ENCODE measurements at places on chromosomes 7 and 10.
A peak's percentile ranks its signal among the peaks of the same experiment; 100 is the strongest.

DNA sequence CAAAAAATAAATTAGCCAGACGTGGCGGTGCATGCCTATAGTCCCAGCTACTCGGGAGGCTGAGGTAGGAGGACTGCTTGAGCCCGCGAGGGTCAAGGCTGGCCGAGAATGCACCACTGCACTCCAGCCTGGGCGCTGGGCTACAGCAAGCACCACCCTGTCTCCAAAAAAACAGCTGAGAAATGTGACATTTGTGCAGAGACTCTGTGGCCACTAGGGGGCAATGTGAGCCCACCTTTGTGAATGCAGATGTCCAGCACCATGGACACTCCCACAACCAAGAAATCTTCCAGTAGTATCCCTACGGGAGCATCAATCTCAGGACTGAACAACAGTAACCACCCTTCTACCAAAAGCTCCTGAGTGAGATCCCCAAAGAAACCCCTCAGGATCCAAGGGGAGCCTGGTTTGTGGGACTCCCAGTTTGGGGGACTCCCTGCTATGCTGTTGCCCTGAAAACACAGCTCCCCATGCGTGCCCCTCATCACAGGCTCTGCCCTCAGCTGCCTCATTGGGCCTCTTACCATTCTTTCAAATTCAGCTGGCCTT is 6.2 kb upstream of the AHCYL2 start:
- DNase-seq: peak; percentile 96

DNA sequence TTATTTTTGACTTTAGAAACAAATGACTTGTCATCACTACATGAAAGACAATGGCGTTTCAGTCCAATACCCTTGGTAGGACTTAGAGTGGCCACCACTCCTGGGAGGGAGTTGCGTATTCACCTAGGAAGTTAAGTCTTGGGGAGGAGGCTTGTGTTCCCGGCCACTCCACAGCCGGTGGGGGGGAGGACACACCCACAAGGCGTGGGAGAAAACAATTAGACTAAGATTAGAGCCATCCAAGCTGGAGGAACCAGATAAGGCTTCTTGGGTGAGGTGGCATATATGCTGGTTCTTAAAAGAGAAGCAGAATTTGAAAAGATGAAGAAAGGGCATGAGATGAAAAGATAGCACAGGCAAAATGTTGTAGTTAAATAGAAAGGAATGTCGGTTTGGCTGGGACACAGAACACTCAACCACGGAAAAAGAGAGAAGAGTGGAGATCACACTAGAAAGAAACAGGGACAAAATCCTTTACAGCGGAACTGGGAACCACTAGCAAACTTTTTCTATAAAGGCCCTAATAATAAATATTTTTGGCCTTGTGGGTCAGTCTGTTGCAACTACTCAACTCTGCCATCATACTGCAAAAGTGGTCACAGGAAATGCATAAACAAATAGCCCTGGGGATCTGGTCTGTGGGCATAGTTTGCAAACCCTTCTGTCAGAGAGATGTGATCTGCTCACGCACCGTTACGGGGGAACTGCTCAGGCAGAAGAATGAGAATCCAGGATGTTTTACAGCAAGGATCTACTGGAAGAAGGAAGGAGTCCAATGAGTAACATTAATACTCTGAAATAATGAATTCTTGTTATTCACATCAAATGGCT is 651.8 kb downstream of the PARD3 start:
- no peak for DNase-seq

DNA sequence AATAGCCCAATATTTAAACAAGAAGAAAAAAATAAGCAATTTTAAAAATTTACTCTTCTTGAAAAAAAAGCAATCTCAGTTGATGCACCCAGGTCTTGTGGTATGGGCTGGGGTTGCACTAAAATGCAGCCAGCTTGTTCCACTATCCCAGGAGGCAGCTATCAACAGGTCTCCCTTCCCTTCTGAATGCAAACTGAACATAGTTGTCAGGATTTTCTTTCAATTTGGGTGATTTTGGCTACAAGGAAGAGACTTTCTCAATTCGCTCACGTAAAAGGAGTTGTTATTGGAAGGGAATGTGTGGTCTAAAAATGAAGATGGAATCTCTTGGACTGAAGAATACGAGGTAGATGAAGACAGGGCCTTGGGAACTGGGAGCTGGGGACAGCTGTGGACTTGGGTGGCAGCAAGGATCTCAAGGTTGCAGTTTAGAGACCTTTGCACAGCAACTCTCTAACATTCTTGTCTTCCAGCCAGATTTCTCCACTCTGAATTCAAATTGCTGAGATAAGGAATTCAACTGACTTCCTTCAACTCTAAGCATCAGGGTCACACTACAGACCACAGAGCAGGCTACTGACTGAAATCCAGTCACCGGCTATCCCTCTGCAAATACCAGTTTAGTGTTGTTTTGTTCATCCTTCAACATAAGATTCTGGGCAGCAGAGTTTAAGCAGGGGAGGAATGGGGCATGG is 3.1 kb upstream of the TMEM26 start:
- peak; percentile 22 for DNase-seq

DNA sequence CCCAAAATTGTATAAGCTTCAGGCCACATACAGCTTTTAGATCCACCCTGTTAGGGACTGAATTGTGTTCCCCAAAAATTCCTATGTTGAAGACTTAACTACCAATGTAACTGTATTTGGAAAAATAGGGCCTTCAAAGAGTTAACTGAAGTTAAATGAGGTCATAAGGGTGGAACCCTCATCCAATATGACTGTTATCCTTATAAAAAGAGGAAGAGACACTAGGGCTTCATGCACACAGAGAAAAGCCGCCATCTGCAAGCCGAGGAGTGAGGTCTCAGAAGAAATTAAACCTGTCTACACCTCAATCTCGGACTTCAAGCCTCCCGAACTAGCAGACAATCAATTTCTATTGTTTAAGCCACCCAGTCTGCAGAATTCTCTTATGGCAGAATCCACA is 317.9 kb upstream of the NFE2L3 start:
- DNase-seq: no peak

DNA sequence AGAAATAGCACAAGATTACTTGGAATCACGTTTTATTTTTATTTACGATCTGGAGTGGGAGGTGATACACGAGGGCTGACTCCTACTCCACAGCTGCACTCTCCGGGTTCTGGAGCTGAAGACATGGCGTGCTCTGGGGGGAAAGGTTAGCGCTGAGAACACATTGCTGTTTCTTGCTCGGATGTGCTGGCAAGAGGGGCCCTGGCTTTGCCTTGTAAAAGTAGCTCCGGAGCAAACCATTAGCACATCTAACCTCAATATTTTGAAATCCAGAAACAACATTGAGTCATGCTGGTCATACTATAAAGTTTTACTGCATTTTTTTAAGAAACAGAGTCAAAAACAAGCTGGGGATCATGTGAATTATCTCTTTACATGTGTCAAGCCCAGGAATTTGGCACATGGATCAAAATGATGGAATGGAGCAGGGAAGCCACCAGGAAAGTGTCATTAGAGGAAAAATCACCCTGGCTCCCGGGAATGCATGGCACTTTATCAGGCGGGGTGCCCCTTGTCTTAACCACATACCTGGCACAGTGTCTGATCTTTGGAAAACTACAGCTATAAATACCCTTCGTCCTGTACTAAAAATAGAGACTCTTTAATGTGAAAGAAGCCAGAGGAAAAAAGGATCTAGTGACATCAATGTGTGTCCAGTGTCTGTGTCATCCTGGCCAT is 31.6 kb upstream of the LYZL1 start:
- peak; percentile 44 for DNase-seq

DNA sequence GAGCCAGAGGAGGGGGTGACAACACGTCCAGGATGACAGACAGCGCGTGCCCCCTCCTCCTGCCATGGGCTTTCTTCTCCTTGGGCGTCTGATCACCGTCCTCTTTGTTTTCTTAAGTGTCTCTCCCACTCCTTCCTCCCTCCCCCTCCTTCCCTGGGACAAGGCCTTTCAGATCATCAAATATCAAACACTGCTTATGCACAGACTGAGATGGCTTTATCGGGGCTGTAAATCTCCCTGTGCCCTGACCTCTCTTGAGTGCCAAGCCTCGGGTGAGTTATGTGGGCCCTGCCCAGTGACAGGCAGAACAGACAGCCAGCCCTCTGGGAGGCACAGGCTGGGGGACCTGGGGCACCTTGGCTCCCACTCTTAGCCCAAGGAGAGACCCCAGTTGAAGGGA is 116.4 kb downstream of the C10orf105 start:
- DNase-seq: peak; percentile 70

DNA sequence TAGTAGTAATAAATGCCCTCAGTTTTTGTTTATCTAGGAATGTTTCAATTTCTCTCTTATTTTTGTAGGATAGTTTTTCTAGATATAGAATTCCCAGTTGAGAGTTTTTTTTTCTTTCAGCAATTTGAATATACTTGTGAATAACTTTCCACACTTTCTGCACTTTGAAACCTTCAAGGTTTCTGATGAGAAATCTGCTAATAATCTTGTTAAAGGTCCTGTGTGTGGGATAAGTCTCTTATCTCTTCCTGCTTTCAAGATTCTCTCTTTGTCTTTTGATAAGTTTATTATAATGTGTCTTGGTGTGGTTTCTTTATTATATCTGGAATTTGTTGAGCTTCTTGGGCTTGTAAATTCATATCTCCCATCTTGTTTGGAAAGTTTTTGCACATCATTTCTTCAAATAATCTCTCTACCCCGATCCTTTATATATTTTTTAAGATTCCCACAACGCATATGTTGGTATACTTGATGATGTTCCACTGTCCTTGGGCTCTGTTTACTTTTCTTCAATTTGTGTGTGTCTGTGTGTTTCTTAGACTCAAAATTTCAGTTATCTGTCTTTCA is 103.5 kb downstream of the MKX start:
- DNase-seq: no peak

DNA sequence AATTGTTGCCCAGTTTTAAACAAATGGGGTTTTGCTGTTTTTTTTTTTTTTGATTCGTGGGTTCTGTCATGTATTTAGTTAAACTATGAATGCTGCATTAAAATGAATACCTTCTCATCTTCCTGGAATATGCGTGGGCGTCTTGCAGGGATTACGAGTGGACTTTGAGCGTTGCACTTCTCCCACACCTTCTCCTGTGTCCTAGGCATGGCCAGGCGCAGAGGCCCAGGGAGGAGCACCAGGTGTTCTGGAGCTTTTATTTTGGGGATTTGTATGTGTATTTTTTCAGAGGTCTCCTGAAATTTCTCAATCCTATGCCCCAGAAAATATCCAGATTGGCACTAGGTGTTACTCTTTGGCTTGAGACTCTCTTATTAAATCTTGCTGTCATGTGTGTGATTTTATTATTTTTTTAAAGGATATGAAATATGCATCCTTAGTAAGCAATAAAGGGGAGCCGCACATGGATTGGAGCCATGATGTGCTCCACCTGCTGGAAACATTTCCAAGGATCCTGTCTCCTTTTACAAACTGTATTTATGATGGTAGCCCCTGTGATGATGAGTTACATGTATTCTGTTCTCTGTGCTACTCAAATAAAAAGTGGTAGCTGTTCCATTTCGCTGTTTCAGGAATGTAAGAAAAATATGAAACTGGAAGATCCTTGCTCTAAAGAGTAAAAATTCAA is 482.2 kb upstream of the KLF6 start:
- DNase-seq: no peak

GRCh38 chr7:93739424-93739823 is 151.1 kb downstream of the TFPI2 start:
- DNase-seq: no peak

GRCh38 chr7:68224041-68224741 is 1227.6 kb downstream of the TYW1 start:
- DNase-seq: no peak

Data from adrenal gland (tissue), 19 donors.